ENCODE measurements at places on chromosomes 2 and 18.

DNA sequence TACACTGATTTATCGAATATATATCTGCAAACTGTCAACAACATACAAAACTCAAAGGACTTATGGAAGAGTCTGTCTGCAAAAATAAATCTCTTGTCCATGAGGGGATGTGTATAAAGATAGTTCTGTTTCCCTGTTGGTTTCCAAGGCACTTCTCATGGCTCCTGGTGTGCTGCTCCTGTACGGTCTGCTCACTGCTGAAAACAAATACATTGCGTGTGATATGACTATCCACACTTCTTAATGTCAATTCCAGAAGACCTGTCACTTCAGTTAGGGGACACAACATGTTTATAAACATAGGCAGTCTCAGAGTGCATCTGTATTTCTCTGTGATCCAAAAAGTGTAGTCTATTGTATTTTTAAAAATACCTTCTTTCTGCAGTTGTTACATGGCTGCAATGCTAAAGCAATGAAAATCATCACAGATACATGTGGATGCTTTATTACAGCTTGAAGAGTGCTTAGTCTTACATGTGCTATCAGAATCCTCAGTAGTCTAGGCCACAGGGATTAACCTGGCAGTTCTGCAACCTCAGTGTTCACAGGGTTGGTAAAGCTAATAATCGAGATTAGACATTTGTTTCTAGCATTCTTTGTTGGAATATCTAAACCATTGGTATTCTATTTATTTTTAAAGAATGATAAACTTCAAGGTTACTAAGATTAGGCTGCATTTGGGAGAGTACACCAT lies 7.8 kb downstream of the ALKAL2 start:
- DNase-seq, result no peak

- no peak for DNase-seq
Measured at GRCh38 chr2:75428060-75428459, 132.7 kb downstream of the EVA1A start.

DNA sequence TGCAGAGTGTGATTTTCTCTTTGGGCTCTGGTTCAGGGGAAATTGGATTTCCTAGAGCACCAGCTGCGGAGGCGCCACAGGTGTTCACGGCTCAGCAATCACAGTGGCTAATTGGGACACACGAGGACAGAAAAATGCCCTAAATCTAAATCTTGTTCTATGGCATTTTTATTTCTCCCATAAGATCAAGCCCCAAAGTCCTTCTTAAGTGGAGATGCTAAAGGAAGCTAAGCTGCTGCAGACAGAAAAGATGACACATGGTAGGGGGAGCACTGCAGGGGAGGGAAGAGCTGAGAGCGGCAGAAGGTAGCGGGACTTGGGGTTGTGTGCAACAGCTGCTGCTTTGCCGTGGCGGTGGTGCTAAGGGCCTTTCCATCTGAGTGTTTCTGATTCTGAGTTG lies 280.6 kb downstream of the MYT1L start:
- DNase-seq, result no peak

GRCh38 chr2:44169155-44169898 lies 652 bp downstream of the PPM1B start:
- DNase-seq, result peak; percentile 20

Measured in stimulated activated CD8-positive, alpha-beta memory T cell treated with anti-CD3 and anti-CD28 coated beads, Interleukin-15, amount 100 ng/mL, for 24 hours (primary cell).